ENCODE measurements at places on chromosomes 11 and 22. TPM values are rescaled to one million over a fixed set of nuclear protein-coding genes. Genes with fewer than 3 reads are reported as not detected.

Gene ENTHD1
- 0.59 TPM for total RNA-seq

Gene OR5M8
- not detected for total RNA-seq

Gene ALDH3B2
- total RNA-seq = not detected

Gene ART1
- not detected for total RNA-seq

Gene KRTAP5-5
- not detected for total RNA-seq

Data from activated CD4-positive, alpha-beta T cell treated with anti-CD3 and anti-CD28 coated beads for 36 hours (primary cell).